Inflammatory macrophage treated with lipopolysaccharide for 1 hour (primary cell): ENCODE measurements at places on chromosomes 13 and 19.
A peak's percentile ranks its signal among the peaks of the same experiment; 100 is the strongest.

DNA sequence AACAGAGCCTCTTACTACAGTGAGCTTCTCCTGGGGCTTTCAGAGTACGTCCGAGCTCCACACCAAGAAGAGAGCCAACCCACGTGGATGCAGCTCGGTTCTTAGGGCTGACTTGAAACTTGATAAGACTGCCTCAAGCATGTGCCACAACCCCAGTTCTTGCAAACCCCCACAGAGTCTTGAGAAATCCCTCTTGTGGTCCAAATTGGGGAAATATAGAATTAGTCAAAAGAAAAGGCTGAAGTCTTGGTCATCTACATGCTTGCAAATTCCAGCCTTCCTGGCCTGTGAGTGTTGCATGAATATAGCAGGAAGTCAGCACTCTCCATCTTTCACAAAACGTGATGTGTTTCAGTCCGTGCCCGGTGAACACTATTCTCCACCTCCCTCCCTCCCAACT, 95.2 kb downstream of the GGACT start:
- peak; percentile 51 for DNase-seq

DNA sequence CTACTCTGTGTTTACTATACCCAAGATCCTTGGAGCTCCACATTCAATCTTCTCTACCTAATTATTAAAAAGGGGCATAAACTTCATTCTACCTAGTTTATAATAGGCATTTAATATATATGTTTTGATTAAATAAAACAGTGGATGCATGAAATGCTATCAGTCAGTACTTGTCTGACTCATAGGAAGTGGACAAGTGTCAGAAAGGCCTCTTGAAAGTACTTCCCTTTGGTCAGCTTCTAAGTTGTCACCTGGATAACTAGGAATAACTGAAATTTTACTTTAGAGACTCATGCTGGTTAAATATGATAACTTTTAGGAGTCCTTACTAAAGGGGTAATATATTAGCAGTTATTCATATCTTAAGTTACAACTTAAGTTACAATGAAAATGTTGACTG, 329.8 kb downstream of the KLF5 start:
- DNase-seq = no peak

DNA sequence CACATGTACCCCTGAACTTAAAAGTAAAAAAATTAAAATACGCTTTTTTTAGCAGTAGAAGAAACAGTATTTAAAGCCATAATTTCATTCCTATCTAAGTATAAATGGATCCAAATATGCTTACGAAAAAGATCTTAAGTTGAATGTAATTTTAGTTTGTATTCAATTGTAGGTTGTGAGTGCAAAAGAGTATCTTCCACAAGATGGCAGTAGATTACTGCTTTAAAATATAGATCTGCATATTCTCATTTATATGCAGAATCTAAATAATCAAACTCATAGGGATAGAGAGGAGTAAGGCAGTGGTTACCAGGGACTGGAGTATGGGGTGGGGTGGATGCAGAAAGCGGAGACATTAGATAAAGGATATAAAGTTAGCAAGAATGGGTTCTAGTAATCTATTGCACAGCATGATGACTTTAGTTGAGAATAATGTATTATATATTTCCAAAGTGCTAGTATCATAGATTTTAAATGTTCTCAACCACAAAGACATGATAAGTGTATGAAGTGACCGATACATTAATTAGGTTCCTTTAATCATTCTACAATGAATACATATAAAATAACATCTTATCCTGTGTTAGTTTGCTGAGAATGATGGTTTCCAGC, 14.2 kb downstream of the OR7A17 start:
- peak; percentile 75 for DNase-seq

- no peak for DNase-seq
Observed at GRCh38 chr13:33189470-33189869, 96.1 kb downstream of the STARD13 start.

DNA sequence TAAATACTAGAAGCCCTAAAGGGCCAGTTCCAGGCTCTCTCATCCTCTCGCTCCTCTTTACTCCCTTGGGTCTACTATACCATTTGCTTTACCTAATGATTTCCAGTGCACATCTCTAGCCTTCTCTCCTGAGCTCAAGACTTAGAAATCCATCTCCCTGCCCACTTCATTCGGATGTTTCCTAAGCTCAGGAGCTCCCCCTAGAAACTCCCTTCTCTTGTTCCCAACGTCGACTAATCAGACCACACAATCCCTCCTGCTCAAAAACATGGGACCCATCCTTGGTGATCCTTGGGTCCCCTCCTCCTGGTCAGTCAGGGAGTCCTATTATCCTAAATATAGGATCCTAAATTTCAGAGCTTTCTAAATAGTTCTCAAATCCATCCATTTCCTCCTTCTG, 21.1 kb upstream of the STK24 start:
- DNase-seq = no peak

DNA sequence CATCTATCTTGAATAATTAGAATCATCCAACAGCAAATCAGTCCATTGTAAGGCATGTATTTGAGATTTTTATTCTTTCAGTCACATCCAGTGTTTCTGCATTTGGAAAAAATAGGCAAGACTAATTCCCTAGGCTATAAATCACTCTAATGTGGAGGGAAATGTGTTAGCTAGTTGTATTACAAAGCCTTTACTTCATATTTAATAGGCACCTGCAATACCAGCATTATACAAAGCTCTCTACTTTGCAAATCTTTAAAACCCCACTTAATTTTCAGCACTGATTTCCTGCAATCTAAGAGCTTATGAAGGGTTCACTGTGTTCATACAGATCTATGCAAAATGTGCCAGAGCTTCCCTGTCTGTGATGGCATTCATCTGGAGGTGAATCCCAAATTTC, 12.3 kb downstream of the PCDH9 start:
- DNase-seq = no peak

GRCh38 chr19:46386996-46387712, 26.2 kb downstream of the CCDC8 start:
- no peak for DNase-seq

DNA sequence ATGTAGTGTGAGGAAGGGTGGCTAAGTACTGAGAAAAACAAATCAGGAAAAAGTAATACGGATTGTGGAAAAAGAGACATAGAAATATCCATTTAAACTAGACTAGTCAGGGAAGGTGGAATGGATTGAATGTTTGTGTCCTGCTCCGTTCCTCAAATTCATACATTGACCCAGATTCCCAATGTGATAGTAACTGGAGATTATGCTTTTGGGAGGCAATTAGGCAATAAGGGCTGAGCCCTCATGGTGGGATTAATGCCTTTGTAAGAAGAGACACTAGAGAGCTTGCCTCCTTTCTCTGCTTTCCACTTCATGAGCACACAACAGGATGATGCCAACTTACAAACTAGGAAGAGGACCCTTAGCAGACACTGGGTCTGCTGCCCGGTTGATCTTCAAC, 765.2 kb upstream of the GPC6 start:
- no peak for DNase-seq
